Stimulated activated CD4-positive, alpha-beta T cell treated with anti-CD3 and anti-CD28 coated beads, Interleukin-15, amount 100 ng/mL, for 1 hour (primary cell): ENCODE measurements at places on chromosomes 5 and 9.

DNA sequence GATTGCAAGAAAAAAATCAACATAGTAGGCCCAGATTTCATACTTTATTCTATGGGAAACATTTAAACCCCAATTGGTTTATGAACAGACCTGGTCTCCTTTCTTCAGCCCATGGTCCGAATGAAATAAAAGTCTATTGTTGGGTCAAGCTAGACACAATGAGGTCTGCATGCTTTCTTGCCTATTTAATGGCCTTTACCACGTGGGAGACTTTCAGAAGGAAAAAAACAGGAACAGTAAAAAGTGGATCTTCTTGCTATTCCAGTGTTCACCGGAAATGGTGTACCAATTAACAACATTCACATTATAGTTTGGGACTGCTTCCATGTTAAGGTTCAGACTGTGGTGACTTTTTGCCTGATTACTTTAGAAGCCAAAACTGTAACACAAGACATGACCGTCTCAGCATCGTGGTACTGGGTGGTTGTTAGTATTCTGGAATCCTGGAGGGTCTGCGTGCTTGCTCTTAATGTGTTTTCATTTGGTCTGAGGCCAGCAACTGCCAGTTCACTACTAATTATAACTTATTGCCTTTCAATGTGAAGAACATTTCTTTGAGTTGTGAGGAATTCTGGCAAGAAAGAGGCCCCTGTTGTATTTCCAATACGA lies 85.4 kb upstream of the PRRC1 start:
- DNase-seq, result no peak

DNA sequence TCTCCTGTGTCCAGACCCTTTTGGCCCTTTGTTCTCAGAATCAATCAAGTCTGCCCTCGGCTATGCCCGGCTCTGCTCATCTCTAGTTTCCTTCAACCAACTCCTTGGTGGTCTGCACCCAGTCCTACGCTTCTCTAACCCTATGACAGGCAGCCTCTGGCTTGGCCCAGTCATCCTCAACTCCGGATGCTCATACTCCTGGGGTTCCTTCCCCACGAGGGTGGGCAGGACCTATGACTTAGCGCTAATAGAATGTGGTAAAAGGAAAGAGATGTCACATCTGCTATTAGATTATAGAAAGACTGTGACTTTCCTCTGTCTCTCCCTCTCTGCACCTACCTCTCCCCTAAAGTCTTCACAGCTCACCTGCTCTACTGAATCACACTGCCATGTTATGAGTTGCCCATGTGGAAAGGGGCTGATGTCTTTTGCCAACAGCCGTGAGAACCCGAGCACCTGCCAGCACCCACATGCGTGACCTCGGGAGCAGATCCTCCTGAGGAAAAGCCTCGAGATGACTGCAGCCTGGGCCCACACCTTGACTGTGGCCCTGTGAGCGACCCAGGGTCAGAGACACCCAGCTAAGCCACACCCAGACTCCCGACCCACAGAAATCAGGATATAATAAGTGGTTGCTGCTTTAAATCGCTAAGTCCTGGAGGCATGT lies 334.9 kb downstream of the GADD45G start:
- DNase-seq, result no peak

DNA sequence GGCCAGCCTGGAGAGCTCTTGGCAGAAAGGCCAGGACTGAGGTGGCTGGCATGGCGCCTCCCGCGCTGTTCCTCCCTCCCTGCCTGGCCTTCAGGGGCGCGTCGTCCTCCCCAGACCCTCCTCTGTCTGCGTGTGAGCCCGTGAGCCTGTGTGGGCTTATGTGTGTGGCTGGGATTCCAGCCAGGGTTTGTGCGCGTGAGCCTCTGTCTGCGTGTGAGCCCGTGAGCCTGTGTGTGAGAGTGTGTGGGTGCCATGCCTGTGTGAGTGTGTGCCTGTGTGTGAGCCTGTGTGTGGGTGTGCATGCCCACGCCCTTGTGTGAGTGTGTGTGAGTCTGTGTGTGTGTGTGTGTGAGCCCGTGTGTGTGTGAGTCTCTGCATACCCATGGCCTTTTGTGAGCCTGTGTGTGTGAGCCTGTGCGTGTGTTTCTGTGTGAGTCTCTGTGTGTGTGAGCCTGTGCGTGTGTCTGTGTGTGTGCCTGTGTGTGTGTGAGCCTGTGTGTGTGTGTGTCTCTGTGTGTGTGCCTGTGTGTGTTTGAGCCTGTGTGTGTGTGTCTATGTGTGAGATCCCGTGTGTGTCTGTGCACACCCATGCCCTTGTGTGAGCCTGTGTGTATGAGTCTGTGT lies 13.0 kb downstream of the RXRA start:
- no peak for DNase-seq

DNA sequence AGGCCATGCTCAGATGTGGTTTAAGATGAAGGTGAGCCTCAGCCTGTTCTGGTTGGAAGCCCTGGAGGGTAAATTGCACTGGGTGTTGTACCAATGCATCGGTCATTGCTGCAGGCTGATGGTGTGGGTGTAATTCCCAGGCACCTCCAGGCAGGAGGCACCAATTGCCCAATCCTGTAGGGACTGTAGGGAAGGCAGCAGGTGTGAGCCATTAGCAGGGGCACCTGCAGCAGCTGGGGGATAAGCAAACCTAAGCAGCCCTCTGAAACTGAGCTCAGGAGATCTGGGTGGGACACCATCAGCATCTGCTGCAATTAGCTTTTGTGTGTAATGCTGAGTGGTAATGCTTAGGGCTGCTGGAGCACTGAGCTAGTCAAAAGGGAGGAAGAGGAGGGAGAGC lies 190.1 kb upstream of the TBC1D2 start:
- no peak for DNase-seq

DNA sequence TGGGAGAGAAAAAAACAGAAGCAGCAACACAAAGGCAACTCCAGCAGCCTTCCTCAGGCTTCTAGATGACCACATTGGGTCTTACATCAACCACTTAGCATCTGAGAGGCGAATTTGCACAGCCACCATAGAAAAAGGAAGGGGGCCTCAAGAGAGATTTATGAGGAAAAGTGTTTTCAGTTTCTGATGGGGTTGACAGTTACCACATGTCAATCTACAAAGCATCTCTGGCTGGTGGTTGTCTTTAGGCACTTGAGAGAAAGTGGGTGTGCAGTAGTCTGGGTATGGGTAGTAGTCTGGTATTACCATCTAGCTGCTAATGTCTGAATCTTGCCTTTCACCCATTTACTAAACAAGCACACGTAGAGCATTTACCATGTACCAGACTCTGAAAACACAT lies 137.5 kb downstream of the BAAT start:
- DNase-seq, result no peak

GRCh38 chr5:14787801-14788579 lies 83.6 kb downstream of the ANKH start:
- DNase-seq, result no peak
